ENCODE measurements at places on chromosomes 16 and 17. TPM values are rescaled to one million over a fixed set of nuclear protein-coding genes. Genes with fewer than 3 reads are reported as not detected.

The CTRB1 gene
- not detected for total RNA-seq

The TAT gene
- not detected for total RNA-seq

The LDHD gene
- 7.5 TPM for total RNA-seq

The ITGB4 gene
- total RNA-seq, result 31.4 TPM

The C16orf92 gene
- total RNA-seq, result not detected

The P2RX1 gene
- 2.6 TPM for total RNA-seq

The CYB561 gene
- total RNA-seq, result 13.0 TPM

The GRIN2A gene
- total RNA-seq, result 0.10 TPM

The ANKRD13B gene
- 8.0 TPM for total RNA-seq

The UBN1 gene
- 23.5 TPM for total RNA-seq

The TOX3 gene
- 0.49 TPM for total RNA-seq

The RHOT2 gene
- total RNA-seq, result 26.4 TPM

Data from skin of body (tissue), 3 donors.